ENCODE measurements at places on chromosomes 4 and X.

- no peak for DNase-seq
These were observed 160.8 kb upstream of the ANK2 start for GRCh38 chr4:112888622-112889021.

GRCh38 chrX:41932885-41933284, 9.5 kb upstream of the CASK start:
- DNase-seq, result no peak

GRCh38 chr4:88955580-88956380, 101.2 kb downstream of the FAM13A start:
- no peak for DNase-seq

- DNase-seq, result no peak
These were observed 14.6 kb upstream of the DCAF8L2 start for GRCh38 chrX:27575565-27575964.

DNA sequence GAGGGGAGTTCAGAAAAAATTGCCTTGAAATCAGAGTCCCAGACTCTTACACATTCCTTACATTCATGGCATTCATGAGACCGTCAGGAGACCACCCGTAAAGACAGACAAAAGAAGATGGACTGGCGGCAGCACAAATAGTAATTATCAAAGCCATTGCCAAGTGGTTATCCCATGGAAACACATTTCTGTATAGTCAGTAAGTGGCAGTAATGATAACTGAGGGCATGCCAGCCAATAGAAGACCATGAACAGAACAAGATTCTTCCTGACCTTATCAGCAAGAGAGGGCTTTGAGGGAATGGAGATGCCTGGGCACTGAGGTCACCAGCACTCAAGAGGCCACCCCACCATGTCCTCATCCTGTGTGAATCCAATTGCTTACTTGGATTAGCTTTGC, 121.7 kb upstream of the HCCS start:
- no peak for DNase-seq

Data from activated CD8-positive, alpha-beta memory T cell treated with anti-CD3 and anti-CD28 coated beads for 24 hours (primary cell).